ENCODE measurements at places on chromosomes 7 and 10. TPM values are rescaled to one million over a fixed set of nuclear protein-coding genes. Genes with fewer than 3 reads are reported as not detected.

- no peak for DNase-seq
Measured at GRCh38 chr10:78584266-78584665, 484.5 kb upstream of the ZMIZ1 start.

Gene C10orf62
- total RNA-seq: not detected

Gene SEC61G
- total RNA-seq: 172 TPM

DNA sequence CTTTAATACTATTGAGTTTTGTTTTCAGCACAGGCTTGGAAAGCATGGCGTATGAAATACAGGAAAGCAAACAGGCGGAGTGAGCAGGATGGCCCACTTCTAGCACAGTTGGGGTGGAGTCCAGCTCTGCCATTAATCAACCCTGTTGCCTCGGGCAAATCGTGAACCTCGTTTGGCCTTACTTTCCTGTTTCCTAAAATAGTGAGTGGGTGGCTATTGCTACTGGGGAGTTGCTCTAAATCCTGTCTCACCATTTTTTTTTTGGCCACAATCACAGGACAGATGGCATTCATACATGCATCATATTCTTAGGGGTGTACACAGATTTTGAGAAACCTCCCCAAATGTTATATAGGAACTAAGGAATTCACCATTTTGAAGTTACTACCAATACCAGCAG lies 157.8 kb downstream of the ANLN start:
- DNase-seq: no peak

DNA sequence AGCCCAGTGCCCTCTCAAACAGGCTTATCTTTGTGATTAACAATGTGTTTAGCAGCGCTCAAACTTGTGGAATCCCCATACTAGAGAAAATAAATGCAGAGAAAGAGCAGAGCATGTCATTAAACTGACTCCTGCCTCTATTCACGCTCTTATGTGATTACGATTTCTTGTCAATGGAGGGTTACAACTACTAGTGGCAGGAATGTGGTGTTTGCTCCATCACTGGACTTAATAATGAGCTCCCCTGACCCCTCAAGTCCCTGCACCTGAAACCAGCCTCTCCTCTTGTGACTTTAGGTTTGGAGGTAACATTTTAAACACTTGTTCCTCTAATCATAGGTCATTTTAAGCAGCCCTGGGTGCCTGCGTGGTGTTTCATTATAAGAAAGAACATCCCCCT lies 121.9 kb downstream of the PLPP4 start:
- DNase-seq: no peak

GRCh38 chr7:120064565-120064964 lies 208.4 kb upstream of the KCND2 start:
- DNase-seq: no peak

DNA sequence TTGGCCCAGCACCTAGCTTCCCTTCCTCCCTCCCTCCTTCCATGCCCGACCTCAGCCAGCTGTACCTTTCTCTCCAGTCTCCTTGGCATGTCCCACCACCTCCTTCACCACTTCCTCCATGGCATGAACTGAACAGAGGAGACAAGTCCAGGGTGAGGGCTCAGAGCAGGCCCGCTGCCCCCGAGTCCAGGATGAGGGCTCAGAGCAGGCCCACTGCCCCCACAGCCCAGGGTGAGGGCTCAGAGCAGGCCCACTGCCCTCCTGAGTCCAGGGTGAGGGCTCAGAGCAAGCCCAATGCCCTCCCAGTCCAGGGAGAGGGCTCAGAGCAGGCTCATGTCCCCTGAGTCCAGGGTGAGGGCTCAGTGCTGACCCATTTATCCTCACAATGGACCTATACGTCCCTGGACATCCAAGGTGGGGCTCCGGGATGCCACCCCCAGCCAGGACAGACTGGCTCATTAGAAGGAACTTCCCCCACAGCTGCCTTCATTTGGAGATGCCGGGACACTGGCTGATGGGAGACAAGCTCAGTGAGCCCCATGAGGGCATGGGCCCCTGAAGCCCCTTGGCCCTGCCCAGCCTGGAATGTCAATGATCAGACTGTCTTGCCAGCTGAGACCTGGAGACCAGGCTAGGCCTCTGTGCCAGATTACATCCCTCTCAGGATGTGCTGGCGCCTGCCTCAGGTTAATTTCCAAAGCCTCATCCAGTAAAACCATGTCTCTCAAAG lies 30.0 kb downstream of the AGAP4 start:
- DNase-seq: no peak

Gene MACROH2A2
- total RNA-seq: 3.9 TPM

DNA sequence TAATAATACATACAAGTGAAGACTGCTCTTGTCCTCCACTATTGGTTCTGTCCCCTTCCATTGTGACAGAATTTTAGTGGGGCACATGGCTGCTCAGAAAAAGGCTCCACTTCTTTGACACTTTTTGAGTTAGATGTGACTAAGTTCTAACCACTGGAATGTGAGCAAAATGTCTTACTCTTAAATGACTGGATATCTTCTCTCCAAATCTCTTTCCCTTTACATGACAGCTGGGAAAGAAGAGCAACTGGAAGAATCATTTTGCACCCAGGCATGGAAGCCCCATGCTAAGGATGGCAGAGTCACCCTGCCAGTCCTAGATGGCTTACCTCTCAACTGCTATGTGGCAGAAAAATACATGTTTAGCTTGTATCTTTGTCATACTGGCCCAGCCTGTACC lies 97.7 kb downstream of the CACNA2D1 start:
- no peak for DNase-seq

DNA sequence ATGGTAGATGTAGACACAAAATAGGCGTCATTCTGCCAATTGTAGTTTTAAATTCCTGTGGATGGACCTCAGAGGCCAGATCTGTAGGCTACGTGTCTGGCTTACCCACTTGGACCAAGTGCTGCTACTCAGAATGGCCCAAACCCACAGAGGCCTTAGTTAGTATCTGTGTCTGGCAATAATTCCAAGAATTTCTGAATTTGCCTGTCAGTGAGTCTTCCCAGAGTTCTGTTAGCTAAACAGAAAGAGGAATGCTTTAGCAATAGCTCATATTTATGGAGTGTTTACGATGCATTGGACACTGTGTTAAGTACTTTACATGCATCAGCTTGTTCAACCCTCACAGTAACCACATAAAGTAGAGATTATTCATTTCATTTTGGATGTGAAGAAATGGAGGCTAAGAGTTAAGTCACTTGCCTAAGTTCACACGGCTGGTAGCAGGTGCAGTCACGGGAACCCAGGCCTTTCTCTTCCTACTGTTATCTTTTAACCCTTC lies 231.8 kb downstream of the PTEN start:
- no peak for DNase-seq

DNA sequence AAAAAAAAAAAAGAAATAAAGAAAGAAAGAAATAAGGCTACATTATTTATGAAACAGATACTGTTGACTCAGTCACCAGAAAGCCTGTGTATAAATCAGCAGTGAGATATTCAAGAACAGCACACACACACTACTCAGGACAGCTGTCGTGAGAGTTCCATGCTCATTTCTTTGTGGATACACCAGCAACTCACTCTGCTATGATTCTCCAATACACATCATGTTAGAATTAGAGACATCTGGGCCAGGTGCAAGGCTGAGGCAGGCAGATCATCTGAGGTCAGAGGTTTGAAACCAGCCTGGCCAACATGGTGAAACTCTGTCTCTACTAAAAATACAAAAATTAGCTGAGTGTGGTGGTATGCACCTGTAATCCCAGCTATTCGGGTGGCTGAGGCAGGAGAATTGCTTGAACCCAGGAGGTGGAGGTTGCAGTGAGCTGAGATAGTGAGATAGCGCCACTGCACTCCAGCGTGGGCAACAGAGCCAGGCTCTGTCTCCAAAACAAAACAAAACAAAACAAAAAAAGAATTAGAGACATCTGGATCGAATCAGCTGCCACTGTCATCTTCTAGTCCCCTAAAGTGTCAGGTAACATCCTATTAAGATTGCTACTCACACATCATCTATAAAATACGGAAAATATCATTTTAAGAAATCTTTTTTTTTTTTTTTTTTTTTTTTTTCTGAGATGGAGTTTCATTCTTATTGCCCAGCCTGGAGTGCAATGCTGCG lies 11.2 kb upstream of the NUPR2 start:
- DNase-seq: no peak

DNA sequence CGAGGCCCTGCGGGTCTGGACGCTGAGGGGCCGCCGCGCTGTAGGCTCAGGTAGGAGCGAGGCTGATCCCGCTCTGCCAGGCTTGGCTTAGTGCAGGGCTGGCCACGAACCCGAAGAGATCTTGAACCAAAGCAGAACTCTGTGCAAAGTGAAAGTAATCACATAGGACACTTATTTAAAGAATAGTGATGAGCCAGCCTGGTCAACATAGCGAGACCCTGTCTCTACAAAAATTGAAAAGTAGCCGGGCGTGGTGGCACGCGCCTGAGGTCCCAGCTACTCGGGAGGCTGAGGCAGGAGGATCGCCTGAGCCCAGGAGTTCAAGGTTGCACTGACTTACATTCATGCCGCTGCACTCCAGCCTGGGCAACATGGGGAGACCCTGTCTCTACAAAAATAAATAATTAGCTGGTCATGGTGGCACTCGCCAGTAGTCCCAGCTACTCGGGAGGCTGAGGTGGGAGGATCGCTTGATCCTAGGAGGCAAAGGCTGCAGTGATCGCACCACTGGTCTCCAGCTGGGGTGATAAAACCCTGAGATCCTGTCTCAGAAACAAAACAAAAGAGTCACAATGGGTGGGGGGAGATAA lies 541 bp downstream of the ZSCAN25 start:
- no peak for DNase-seq

DNA sequence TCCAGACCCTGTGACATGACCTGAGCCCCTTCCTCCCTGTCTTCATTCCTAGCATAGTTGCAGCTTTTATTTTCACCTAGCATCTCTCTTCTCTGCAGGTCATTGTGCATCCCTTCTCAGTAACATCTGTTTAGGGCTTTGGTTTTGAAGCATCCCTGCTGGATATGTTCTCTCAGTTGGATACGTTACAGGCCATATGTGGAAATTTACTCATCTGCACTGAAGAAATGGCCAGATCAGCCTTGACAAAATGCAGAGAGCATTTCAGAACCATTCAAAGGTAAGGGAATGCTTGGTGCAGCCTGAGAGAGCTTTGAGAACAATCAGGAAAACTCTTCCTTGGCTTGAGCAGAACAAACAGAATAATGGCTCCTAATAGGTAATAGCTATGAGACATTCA lies 647.0 kb downstream of the KCNMA1 start:
- DNase-seq: no peak

DNA sequence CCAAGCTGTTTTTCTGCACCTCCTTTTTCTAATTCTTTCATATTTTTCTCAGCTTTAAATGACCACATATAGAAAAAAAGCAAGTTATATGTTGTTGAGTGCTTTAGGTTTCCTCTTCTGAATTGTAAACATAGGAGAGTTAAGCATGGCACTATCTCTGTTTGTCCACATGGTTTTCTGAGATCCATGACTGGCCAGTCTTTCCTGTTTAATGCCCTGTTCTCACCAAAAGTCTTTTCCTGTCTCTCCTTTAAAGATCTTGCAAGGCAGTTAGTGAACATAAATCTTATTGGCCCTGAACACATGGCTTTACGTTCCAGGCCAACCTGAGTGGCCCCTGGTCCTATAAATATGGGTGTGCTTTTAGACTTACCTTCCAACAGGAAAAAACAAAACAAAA lies 19.4 kb downstream of the TRPV5 start:
- no peak for DNase-seq

DNA sequence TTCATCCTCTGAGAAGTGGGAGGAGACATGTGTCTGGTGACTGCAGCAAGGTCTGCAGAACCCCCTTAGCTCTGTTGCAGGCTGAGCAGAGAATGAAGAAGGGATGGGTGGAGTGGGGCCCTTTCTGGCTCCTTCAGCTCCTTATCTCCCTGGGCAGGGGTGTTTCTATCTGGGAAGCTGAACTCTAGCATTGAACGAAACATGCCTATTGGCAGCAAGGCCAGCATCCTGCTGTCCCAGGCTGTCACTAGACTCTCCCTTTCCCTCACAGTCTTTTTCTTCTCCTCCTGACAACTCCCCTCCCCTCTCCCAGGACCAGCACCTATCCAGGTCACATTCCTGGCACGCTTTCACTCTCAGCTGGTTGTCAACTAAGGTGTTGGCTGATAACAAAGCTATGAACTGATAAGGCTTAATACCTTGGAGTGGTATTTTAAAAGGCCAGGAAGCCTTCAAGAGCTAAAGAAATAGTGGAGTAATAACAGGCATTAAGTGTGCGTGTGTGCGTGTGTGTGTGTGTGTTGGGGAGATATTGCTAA lies 128.8 kb upstream of the FZD8 start:
- no peak for DNase-seq

Gene SSBP1
- 249 TPM for total RNA-seq

- no peak for DNase-seq
Measured at GRCh38 chr7:132255898-132256297, 320.4 kb downstream of the PLXNA4 start.

- DNase-seq: no peak
Measured at GRCh38 chr7:106518967-106519366, 142.0 kb downstream of the CCDC71L start.

DNA sequence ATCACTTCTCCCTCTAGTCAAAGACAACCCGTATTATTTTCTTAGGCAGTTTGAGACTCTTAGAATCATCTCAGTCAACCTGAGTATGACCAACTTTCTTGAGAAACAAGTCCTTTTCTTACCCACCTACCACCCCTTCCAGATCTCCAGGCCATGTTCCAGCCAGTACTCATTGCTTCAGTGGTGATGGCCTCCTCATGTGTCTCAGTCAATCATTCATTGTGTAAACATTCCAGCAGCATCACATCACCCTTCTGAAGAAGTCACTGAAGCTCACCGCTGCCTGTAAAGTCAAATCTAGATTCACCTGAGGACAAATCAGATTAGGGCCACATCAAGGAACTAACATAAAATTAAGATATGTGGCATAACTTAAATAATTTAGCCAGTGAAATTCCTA lies 467.2 kb upstream of the NRP1 start:
- no peak for DNase-seq

DNA sequence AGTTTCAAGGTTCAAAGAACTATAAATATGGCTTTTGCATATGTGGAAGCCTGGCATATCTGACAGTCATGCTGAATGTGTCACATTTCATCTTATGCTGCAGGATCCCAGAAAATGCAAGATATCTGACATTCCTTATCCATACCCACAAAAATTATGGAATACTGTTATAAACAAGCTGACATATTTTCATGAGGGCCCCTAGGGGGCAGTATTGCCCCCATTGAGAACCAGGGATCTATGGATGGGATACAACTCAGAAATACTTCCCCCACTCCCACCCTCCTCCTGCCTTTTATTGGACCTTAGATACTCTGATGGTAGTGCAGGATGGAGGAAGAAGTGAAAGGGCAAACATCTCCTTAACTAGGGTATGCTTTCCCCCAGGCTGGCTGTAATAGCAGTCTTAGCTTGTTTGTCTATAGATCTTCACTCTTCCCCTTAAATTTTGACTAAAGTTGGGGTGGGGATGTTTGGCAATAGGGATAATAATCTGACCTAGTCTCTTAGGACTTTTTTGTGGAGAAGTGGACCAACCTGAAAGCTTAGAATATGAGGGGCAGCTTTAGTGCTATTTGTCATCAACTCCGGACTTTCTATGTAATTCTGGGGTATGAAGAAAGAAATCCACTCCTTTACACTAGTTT lies 3.5 kb upstream of the GNGT1 start:
- peak; percentile 26 for DNase-seq

- DNase-seq: no peak
Measured at GRCh38 chr10:59892697-59893096, 13.7 kb downstream of the CCDC6 start.

Data from activated CD8-positive, alpha-beta T cell treated with anti-CD3 and anti-CD28 coated beads for 36 hours (primary cell).